Muscle of leg (tissue), 16 donors: ENCODE measurements at places on chromosomes 5 and 9. TPM values are rescaled to one million over a fixed set of nuclear protein-coding genes. Genes with fewer than 3 reads are reported as not detected.
A peak's percentile ranks its signal among the peaks of the same experiment; 100 is the strongest.

DNA sequence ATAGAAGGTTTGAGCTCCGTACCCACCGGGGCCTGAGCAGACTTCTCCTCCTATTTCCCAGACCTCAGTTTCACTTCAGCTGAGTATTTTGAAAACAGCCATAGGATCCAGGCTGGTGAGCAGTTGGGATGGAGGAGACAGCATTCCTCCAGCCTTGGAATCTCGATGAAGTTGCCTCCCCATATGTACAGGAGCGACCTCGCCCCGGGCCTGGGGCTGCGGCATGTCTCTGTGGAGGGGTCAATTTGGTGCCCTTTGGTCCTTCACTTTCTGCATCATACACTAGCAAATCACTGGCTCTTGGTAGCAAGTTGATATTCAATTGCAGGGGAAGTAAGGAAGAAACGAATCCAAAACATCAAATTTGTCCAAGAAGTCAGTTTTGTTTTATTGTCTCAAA lies 402.0 kb upstream of the IRX4 start:
- DNase-seq: no peak

ELAVL2 gene
- polyA plus RNA-seq: 4.6 TPM

- no peak for DNase-seq
These were observed 205.4 kb downstream of the DCP2 start for GRCh38 chr5:113181853-113182490.

DNA sequence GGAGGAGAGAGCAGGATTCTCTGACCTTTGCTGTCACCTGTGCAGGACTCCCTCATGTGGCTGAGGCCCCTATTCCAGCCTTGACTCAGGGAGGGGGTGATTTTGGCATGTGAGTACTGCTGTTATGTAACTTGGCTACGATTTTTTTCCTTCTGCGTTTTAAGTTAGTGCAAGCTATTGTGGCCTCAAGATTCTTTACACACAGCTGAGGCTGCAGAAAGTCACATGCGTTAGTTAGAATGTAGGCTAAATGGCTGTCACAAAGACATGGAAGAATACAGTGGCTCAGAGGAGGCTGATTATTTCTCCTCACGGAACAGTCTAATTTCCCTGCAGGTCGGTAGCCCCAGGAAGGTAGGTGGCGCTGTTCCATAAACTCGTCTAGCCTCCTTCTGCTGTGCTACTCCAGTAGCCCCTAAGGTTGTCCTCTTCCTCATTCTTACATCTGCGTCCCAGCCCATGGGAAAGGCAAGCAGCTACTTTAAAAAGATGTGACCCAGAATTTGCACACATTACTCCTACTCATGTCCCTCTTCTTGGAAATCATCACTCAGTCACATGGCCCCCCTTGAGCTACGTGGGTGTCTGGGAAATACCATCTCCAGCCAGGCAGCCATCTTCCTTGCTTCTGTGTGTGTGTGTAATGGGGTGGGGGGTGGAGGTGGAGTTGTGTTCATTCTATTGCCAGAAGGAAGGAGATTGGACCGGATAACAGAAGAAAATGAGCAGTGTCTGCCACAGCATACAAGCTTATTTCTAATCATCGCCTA lies 486.6 kb downstream of the CCDC171 start:
- DNase-seq: peak; percentile 91

KCNV2 gene
- polyA plus RNA-seq: 0.18 TPM

GRCh38 chr5:107809201-107810034 lies 138.7 kb upstream of the EFNA5 start:
- DNase-seq: no peak

KCNN2 gene
- polyA plus RNA-seq: 11.0 TPM

NR6A1 gene
- 0.82 TPM for polyA plus RNA-seq

- no peak for DNase-seq
These were observed 47.0 kb upstream of the EXOC3 start for GRCh38 chr5:395921-396530.

TAF11L5 gene
- not detected for polyA plus RNA-seq

GRCh38 chr5:56673171-56673570 lies 142.2 kb upstream of the MAP3K1 start:
- peak; percentile 71 for DNase-seq

RGS14 gene
- polyA plus RNA-seq: 12.9 TPM

DNA sequence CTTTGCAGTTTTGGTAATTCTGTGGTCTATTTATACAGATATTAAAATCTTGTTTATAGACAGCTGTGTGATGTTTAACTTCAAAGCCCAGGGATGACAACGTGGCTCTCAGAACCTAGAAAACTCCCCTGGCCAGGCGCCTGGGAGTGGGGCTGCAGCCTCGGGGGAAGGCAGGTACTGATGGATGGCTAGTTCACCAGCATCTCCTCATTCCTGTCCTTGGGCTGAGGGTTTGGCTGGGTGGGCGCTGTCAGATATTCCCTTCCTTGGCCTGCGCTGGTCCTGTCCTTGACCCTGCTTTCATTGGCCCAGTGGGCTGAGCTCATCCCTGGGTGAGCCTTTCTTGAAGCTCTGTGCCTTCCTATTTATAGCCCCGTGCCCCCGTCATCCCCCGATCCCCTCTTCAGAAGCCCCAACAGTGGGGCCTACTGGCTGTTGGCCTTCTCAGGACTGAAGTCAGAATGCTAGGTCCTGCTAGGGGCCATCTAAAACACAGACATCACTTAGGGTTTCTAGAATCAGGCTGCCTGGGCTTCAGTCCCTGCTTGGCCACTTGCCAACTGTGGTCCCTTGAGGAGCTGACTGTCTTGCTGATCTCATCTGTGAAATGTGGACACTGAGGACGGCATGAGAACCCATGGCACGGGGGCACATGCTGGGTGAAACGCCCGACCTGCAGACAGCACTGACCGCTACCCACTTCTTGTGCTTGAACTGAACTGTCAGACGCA lies 20.9 kb downstream of the SH3GLB2 start:
- peak; percentile 71 for DNase-seq

CENPP gene
- polyA plus RNA-seq: 5.9 TPM

GRCh38 chr5:131528682-131529081 lies 106.3 kb downstream of the RAPGEF6 start:
- no peak for DNase-seq

- no peak for DNase-seq
These were observed 57.9 kb upstream of the BNC2 start for GRCh38 chr9:16928179-16928945.

ADAMTS6 gene
- polyA plus RNA-seq: 1.5 TPM
